ENCODE measurements at places on chromosomes 4 and X. TPM values are rescaled to one million over a fixed set of nuclear protein-coding genes. Genes with fewer than 3 reads are reported as not detected.

ARMCX2 gene
- 98.9 TPM for total RNA-seq

HSPA4L gene
- 3.2 TPM for total RNA-seq

ATP8A1 gene
- 0.78 TPM for total RNA-seq

IL2 gene
- total RNA-seq: not detected

C1GALT1C1 gene
- 30.3 TPM for total RNA-seq

TCEAL9 gene
- total RNA-seq: 90.5 TPM

ADRA2C gene
- total RNA-seq: not detected

WDFY3 gene
- total RNA-seq: 32.0 TPM

VCX gene
- not detected for total RNA-seq

PLAC8 gene
- not detected for total RNA-seq

EIF4E gene
- 106 TPM for total RNA-seq

IRF2 gene
- 20.6 TPM for total RNA-seq

Measured in epithelial cell of alveolus of lung (primary cell).